Stimulated activated CD4-positive, alpha-beta T cell treated with anti-CD3 and anti-CD28 coated beads, TNF-alpha, amount 100 ng/mL, for 4 hours (primary cell): ENCODE measurements at places on chromosomes 4 and X.
A peak's percentile ranks its signal among the peaks of the same experiment; 100 is the strongest.

GRCh38 chr4:121726642-121727268, 30.0 kb upstream of the ANXA5 start:
- DNase-seq = no peak

DNA sequence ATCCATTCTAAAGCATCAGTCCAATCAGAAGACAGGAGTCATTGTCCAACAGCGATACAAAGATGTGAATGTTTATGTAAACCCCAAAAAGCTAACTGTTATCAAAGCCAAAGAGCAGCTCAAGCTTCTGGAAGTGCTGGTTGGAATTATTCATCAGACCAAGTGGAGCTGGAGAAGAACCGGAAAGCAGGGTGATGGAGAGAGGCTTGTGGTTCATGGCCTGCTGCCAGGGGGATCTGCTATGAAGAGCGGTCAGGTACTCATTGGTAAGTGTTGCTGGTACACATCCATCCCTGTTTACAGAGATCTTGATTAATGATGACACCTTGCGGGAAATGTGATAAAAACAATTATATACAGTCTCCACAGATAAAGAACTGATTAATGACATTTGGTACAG, 11.0 kb downstream of the INTU start:
- no peak for DNase-seq

DNA sequence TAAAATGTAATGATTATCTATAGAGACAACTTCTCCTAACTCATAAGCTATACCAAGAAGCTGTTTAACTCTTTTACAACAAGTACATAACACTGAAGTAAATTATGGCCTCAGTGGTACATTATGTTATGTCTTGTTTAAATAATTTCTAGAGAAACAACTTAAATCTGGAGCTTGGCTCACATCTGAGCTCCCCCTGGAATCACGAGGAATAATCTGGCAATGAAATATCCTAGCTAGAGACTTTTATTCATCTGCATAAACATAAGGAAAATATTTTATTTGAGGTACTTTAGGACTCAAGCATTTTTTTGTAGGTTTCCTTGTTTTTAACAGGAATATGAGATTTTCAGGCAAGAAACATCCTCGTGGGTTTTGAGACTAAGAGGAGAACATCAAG, 354.7 kb upstream of the SLC7A11 start:
- DNase-seq = no peak

DNA sequence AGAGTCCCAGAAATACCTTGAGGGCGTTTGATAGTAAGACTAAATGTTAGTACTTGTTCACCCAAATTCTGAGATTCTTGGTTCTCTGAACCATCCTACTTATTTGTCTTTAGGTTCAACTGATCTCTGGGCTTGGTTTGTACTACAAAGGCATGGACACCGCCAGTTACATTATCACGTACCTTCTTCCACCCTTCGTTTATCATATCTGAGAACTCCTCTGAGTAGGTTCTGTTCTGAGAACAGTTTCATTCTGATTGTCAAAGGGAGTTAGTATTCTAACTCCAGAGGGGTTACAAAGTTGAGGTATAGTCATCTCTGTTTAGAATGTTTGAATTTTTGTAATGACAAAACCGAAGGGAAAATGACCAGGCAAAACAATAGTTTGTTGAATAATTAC, 19.3 kb downstream of the ZFX start:
- DNase-seq = no peak

- no peak for DNase-seq
Measured at GRCh38 chrX:44055638-44056037, 82.4 kb upstream of the NDP start.

GRCh38 chrX:100449696-100450608, 39.9 kb upstream of the PCDH19 start:
- DNase-seq = no peak

GRCh38 chr4:175307326-175307725, 389.2 kb downstream of the ADAM29 start:
- no peak for DNase-seq

- no peak for DNase-seq
Measured at GRCh38 chrX:112688242-112688641, 8.5 kb upstream of the LHFPL1 start.

DNA sequence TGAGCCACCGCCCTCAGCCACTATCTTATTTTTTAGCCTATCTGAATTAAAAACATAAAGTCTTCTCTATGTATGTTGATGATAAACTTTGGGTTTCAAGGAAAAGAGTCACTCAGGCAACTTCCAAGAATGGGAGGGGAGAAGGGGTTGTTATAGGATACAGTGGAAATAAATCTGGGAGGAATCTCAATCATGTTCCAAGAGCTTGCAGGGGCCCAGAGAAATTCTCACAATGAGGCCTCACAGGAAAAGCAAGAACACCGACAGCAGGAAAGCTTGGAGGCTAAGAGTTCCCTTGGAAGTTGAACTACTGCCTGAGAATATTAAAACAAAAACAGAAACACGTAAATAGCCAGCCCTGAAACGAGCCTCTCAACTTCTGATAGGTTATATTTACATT, 384.6 kb upstream of the IGFBP7 start:
- no peak for DNase-seq

- DNase-seq = no peak
Measured at GRCh38 chr4:150782921-150783320, 201.0 kb downstream of the MAB21L2 start.

GRCh38 chrX:53287493-53288138, 6.2 kb upstream of the IQSEC2 start:
- no peak for DNase-seq

DNA sequence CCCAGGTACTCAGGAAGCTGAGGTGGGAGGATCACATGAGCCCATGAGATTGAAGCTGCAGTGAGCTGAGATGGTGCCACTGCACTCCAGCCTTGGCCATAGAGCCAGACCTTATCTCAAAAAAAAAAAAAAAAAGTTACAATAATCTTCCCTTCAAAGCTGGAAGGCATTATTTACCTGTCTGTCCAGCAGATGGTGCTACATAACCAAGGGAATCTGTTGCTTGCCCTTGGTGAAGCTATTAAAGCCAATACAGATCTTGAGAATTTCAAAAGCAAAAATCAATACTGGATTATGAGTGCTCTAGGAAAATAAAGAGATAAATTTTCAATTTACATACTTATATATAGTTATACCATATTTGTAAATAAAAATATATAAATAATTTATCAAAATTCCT, 25.9 kb downstream of the PKD2 start:
- peak; percentile 3 for DNase-seq

DNA sequence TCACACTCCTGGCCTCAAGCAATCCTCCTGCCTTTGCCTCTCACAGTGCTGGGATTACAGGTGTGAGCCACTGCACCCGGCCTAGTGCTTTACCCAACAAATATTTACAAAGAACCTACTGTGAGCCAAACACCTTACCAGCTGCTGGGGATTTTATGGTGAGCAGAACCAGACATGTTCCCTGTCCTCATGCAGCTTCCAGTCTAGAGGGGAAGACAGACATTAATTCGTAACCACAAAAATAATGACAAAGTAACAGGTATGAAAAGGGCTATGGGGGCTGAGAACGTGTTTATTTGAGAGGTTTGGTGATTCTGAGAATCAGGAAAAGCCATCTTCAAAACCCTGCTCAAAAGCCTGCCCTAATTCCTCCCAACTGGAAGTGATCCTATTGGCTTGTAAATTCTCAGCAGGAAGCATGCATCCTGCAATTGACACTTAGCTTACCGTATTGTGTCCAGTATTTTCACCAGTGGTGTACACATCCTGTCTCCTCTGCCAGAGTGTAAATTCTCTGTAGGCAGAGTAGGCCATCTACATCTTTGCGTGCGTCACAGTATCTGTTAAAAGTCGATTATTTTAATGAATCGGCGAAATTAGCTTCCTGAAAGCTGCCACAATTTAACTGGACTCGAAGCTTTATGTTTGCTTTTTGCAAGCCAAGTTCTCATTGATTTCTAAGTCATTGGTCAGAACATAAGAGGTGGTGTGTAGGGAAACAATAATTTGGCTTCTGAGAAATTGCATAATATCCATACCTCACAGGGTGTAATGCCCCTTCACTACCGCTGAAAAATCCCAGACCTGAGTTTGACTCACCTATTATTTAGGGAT, 67.0 kb downstream of the TMEM156 start:
- DNase-seq = no peak
